Stimulated activated CD4-positive, alpha-beta T cell treated with anti-CD3 and anti-CD28 coated beads, Interleukin-12 subunit alpha, Interleukin-12 subunit beta, amount 100 ng/mL, for 4 hours (primary cell): ENCODE measurements at places on chromosomes 7 and 10.

DNA sequence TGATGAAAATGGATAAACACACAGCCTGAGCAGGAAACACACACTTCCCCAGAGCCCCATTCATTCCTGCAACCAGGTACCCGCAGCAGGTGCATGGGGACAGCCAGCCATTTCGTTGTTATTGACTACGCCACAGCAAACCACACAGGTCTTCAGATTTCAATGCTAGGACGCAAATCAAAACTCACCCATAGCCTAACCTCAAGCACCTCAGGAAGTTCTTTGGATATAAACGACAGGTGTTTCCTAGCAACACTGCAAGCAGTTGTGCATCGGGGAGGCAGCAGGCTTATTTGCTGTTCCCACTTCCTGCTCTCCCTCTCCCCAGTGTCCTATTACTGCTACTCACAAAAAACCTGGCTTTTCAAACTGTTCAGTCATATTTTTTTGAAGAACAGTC is 176.5 kb upstream of the FRMD4A start:
- DNase-seq, result no peak

GRCh38 chr7:73442222-73442902 is 8.8 kb downstream of the FZD9 start:
- no peak for DNase-seq

DNA sequence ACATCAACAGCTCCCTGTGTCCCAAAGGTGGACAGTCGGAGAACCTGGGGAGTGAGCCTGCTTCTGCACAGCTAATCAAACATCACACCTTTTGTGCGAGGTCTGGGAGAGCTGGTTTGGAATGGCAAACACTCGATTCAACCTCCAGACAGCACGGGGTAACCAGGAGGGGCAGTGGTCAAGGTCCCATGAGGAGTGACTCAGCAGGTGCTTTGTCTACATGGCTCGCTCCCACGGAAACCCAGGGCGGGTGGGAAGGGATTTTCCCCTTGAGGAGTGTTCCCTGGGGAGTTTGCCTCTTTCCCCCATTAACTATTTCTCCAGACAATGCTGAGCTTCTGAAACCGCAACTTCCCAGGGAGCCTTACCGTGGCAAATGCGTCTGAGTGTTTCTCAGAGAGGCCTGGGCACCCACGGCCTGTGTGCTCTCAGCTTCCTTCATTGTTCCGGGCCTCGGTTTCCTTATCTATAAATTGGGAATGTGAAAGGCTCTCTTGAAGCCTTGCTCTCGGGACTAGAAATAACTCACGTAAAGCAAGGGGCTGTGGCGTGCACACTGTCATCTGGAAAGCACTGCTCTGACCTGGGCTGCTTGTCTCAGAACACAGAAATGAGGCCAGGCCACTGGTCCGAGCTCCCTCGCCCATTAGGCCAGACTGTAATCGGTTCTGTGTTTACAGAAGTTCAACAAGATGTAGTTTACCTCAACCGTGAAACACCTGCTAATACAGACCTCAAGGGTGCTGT is 14.0 kb upstream of the GTPBP4 start:
- no peak for DNase-seq

GRCh38 chr7:71237945-71238344 is 106.0 kb downstream of the GALNT17 start:
- DNase-seq, result no peak

DNA sequence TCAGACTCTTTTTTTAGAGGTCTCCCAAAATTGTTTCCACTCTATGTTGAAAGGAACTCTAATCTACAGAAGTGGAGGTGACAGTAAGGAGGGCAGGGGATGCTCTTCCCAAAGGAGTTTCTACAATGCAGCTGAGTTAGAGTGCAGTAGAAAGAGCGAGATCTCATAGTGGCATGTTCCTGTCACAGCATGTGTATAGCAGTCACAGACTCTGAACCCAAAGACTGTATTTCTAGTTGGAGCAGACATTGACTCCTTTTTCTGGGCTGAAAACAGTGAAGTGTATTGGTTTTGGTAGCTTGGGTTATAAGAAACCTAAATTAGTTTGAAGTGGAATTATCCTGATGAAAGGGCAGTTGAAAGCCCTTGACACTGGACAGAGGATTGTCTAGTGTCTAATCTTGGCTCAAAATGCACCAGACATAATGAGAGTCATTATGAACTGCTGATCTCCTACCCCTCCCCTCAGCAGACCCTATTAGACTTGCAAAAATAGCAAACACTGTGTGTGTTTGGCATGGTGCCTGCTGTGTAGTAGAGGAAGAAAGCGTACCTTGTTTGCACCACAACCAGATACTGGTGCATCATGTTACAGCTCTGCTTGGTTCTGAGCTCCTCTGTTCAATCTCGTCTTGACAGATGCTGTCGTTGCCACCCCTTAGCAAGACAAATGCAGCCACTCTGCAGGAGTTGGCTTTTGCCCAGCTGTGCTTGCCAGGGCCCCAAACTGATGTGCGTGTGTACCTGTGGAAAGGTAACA is 336.0 kb downstream of the AUTS2 start:
- DNase-seq, result no peak

- DNase-seq, result no peak
These were observed 7.9 kb downstream of the DLX6 start for GRCh38 chr7:97013134-97013844.

DNA sequence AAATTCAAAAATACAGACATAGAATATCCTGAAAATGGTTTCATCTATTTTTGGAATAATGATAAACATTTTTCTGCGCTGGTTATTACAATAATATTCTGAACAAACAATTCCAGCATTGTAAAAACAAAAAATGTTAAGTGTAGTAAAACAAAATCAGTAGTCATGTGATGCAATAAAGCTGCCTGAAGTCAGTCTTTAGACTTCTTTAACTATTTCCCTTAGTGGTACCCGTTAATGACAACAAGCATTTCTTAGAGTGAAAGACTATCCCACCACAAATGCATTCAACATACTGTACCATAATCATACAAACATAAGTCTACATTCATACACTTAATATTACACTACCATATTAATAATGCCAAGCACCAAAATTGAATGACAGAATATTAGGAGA is 1.6 kb downstream of the SKAP2 start:
- DNase-seq, result no peak

GRCh38 chr10:6056411-6057135 is 5.6 kb downstream of the IL2RA start:
- no peak for DNase-seq

- DNase-seq, result no peak
These were observed 68.1 kb upstream of the NPTX2 start for GRCh38 chr7:98548971-98549370.

DNA sequence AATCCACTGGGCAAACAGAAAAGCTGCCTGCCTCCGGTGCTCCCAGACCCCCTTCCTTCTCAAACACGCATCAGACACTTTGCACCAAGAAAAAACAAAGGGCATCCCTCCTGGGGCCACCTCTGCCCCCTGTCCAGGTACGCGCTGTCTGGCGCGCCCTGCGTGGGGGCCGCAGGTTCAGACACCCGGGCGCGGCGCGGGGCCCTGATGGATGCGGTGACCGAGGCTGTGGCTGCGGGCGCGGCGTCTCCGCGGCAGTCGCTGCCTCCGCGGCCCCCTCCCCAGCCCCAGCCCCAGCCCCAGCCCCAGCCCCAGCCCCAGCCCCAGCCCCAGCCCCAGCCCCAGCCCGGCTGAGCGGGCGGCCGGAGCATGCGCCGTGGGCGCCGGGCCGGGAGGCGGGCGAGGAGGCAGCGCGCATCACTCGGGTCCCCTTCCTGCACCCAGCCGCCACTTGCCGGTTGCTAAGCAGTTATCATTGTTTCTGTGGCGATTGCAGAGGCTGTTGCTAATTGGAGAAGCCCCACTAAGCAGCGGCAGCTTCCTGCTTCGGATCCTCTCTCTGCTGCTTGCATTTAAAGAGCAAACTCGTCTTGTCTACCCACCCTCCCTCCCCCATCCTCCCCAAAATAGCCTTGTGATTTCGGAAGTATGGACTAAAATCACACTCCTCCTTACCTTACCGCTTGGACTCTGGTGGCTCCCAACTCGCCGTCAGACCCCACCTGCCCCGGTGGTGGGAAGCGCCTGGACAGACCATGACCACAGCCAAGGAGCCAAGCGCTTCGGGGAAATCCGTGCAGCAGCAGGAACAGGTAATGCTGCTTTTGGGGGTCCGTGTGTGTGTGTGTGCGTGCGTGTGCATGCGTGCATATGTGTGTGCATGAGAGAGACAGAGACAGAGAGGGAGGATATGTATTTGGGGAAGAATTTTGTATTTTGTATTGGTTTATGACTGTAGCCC is 252.8 kb downstream of the DPP6 start:
- DNase-seq, result no peak

- DNase-seq, result no peak
These were observed 332.3 kb upstream of the PRKCQ start for GRCh38 chr10:6912424-6912823.

DNA sequence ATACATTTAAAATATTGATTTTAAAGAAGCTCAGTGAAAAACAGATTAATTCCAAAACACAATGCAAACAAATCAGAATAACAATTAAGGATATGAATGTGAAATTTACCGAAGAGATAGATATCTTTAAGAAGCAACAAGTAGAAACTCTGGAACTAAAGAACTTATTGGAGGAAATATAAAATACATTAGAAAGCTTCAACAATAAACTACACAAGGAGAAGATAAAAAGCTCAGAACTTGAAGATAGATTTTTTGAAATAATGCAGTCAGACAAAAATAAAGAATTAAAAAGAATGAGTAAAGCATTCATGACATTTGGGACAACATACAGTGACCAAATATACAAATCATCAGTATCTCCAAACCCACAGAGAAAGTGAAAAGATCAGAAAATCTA is 43.2 kb downstream of the HIBADH start:
- DNase-seq, result no peak

GRCh38 chr10:9111976-9112375 is 1057.5 kb downstream of the GATA3 start:
- no peak for DNase-seq

GRCh38 chr7:115208710-115209560 is 287.0 kb downstream of the MDFIC start:
- no peak for DNase-seq

GRCh38 chr10:124722798-124723783 is 21.1 kb downstream of the FAM53B start:
- DNase-seq, result no peak

- DNase-seq, result no peak
These were observed 591.1 kb downstream of the SDK1 start for GRCh38 chr7:3892157-3892556.

DNA sequence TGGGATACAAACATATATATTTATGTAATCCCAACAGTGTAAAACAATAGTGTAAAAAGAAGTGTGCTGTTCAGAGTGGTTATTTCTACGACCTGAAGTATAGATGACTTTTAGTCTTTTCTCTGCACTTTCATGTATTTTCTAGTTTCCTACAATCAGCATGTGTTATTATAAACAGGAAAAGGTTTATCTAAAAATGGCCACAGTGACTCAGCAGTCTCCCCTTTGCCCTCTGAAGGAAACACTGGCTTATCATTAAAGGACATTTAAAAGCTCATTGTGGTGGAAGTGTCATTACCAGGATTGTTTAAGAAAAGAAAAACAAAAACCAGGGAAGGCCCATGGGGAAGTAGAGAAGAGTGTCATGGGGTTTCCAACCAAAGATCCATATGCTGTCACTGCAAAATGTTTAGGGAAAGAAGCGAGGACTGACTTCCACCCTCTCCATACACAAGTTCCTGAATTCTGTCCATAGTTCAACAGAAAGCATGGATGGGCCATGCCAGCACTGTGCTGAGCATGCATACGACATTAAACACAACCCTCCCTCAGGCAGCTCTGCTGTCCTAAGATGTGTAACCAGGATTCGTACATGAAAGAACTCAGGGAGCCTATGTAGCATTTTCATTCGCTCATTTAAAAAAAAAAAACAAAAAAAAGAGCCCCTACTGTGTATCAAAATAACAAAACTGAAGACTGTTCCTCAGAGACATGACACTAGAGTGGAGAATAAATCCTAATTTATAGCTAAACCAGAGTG is 10.2 kb downstream of the CYREN start:
- DNase-seq, result no peak

GRCh38 chr10:120688928-120689327 is 162.2 kb upstream of the WDR11 start:
- DNase-seq, result no peak

DNA sequence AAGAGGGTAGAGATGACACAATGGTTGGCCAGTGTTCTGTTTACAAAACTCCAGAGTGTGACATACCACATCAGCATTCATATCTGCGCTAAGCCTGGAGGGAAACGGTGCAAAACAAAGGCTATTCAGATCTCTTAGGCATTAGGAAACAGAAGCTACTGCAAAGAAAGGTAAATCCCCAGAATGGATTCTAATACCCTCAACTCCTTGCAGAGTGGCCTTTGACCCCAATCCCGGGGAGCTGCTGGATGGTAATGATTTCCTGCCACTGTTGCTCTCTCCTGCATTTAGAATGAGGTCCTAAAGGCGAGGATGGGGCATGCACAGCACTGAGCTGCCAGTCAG is 65.2 kb downstream of the AOAH start:
- no peak for DNase-seq

GRCh38 chr10:91088300-91089140 is 131.9 kb upstream of the PCGF5 start:
- DNase-seq, result no peak

GRCh38 chr7:16098058-16098457 is 323.3 kb downstream of the CRPPA start:
- DNase-seq, result no peak

- no peak for DNase-seq
These were observed 857 bp downstream of the MEOX2 start for GRCh38 chr7:15685358-15686294.

GRCh38 chr10:86227501-86228258 is 138.9 kb downstream of the GRID1 start:
- DNase-seq, result no peak

GRCh38 chr7:149720372-149721083 is 52.9 kb downstream of the ZNF467 start:
- no peak for DNase-seq

- DNase-seq, result no peak
These were observed 2.2 kb downstream of the PDCD4 start for GRCh38 chr10:110873951-110874350.

DNA sequence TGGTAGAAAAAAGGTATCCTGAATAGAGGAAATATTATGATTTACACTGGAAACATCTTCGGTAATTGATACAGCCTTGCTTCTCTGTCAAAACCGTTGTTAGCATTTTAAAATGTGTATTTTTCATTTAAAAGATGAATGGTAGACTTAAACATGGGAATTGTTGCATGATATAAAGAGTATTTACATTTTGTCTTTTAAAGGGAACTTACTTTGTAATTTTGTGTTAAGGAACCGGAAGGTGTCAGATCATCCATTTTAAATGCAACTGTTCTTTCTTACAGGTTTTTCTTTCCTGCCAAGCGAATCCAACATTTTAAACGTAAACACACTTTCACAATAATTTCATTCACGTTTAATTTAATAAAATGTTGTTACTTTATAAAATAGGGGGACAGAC is 1.8 kb upstream of the IGF2BP3 start:
- no peak for DNase-seq

GRCh38 chr10:57628592-57629284 is 639.0 kb downstream of the IPMK start:
- DNase-seq, result no peak

DNA sequence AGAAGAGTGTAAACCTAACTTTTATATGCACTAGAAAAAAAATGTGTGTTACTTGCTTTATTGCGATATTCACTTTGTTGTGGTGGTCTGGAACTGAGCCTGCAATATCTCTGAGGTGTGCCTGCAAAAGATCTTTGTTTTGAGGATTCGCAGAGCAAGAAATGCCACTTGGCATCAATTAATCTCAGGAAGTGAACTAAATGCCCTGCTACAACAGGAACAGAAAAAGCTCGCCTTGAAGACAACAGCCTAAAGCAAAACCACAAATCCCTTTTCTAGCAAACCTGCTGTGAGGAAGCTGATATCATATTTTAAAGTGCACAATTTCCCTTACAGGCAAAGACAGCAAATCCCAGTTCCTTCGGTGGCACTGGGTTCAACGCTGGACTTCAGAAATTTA is 675.8 kb downstream of the KCNMA1 start:
- DNase-seq, result no peak
